Type B pancreatic cell (in vitro differentiated cells): ENCODE measurements at places on chromosomes 3 and 15.
A peak's percentile ranks its signal among the peaks of the same experiment; 100 is the strongest.

DNA sequence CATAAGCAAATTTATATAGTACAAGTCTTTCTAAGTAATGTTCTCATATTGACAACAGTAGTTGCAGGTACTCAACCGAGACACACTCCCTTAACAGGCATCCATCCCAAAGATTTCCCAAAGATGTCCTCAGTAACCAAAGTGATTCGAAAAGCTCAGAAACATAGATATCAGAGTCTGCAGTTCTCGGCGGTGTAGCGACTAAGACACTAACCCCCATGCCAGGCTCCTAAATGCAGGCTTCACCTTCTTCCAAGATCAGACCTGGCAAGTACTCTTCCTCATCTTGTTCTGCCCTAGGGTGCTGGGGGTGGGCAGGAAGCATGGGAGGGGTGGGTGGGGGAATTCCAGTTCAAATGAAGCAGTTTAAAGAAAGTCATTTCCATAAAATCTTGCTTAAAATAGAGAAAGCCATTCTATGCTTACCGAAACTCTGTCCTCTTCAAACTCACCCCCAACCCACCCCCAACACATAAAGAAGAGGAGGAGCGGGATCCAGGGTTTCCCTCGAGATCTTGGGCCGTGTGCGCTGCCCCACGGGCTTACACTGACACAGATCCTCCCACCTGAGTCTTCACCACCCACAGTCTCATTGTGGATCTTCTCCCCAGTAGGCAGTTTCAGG lies 59.0 kb upstream of the BCL6 start:
- no peak for DNase-seq

DNA sequence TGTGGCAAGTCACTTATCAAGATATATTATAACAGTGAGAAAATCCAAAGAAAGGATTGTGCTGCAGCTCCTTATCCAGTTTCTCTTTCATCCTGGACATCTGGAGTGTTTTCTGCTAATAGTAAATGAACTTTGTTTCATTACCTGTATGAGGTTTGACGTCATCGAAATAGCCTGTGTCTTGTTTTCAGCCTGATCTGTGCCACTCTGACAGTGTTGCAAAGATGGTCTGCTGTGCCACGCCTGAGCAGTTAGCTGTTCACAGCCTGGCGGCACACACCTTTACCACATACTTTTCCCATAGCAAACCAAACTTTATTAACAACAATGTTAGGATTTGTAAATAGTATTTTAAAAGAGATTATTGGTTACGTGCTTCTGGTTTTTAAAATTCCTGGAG lies 34.0 kb downstream of the YEATS2 start:
- no peak for DNase-seq

DNA sequence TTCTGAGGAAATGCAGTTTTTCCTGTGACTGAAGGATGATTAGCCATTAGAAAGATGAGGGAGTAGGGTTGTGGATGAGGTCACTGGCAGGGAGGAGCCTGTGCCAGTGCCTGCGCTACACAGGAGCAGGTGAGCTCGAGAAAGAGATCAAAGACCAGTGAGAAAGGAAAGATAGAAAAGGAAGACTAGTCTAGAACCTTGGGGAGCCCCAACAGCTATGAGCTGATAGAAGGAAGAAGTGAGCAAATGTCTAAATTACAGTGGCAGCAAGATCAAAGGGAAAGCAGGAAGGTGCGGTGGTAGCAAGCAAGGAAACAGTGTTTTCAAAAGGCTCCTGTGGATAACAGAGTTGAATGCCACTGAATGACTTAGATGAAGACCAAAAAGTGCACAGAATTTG lies 39.6 kb downstream of the LNP1 start:
- no peak for DNase-seq

GRCh38 chr3:170584585-170585007 lies 1.3 kb downstream of the SLC7A14 start:
- DNase-seq = peak; percentile 82

DNA sequence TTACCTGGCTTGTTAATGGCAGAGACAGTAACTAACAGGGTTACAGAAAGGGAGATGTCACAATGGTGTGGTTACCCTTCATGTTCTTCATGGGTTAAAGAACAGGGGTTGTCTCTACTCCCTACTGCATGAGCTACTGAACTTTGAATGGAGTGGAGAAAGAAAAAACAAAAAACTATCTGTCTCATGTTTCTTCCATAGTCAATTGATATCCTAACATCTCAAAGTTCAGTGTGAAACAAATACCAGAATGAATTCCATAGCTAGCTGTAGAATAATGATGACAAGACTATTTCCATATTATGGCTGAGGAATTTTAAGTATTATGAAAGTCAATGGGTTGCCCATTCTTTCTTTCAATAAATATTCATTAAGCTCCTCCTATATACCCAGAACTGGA lies 161.3 kb upstream of the LPP start:
- no peak for DNase-seq

DNA sequence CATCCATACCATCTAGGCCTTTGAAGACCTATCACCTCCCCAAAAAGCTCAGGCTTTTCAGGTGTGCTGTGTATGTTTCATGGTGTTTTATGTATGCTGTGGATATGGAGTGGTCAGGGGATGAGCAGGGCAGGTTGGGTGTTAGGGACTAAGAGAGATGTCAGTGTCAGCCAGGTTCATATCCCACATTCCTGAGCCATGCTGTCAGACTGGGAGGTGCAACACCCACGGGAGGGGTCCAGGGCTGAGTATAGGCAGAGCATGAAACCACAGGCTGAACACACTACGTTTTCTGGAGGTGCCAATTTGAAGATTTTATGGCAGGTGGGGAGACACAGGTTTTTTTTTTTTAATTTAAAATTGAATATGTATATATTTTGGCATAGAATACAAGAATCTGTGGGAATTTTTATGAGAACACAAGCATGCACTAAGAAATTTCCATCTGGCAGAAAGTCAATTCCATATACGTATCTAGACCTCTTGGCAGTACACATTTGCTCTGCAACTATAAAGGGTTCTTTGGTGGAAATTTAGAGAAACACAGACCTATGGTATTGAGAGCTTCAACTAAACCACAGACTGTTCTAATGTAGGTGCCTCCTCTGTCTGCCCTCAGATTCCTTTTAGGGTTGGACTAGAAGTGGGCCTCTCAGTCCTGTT lies 101.9 kb upstream of the RNU6-1 start:
- DNase-seq = no peak

- no peak for DNase-seq
Measured at GRCh38 chr3:153979418-153980251, 141.6 kb upstream of the ARHGEF26 start.

GRCh38 chr3:107236655-107237337 lies 140.4 kb upstream of the CCDC54 start:
- no peak for DNase-seq

DNA sequence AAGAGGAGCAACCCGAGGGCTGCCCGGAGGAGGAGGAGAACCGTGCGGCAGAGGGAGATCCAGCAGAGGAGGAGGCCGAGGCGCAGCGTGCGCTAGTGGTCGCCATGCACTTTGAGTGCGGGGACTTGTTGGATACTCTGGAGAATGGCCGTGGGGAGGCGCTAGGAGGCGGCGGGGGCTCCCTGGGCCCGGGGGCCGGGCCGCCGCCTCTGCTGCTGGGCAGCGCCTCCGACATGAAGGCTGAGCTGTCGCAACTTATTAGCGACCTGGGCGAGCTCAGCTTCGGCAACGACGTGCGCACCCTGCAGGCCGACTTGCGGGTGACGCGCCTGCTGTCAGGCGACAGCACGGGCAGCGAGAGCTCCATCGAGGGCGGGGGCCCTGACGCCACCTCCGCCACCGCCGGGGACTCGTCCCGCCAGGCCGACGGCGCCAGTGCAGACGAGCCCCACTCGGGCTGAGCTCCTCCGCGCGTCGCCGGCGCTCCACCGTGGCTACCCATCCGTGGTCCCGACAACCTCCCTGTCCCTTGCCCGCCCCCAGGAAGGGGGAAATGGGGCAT lies 2.0 kb downstream of the FAM43A start:
- peak; percentile 79 for DNase-seq

- no peak for DNase-seq
Measured at GRCh38 chr3:26312816-26313215, 309.8 kb upstream of the LRRC3B start.

DNA sequence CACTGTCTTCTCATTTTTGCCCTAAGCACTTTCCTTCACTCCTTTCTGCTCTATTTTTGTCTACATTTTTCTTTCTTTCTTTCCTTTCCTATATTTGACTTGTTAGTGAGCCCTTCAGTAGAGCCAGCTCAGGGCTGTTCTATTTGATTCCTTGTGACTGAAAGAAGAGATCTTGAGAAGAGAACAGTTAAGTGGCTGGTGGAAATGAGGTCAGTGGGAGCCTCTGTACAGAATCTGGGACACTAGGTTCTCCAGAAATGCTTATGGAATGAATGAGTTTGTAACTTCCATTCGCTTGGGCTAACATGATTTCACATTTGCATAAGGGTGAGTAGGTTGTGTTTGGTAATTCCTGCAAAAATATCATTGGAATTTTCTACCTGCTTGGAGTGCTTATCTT lies 45.6 kb downstream of the CACNA2D3 start:
- DNase-seq = no peak

DNA sequence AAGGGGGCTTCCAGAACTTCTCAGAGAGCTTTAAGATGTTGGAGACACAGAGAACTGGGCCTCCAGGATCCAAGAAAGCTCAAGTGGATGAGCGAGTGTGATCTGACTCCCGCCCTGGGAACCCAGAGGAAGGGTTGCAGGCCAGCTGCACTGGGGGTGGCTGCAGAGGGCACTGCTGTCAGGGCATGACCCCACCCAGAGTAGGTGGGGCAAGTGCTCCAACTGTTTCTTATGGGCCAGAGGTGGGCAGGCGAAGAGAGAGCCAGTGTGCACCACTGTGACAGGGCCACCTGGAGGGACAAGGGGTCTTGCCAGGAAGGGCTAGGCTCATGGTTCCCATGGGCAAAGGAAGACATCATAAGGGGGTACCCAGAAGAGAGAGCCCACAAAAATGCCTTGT lies 48.8 kb downstream of the EXOG start:
- DNase-seq = peak; percentile 40

DNA sequence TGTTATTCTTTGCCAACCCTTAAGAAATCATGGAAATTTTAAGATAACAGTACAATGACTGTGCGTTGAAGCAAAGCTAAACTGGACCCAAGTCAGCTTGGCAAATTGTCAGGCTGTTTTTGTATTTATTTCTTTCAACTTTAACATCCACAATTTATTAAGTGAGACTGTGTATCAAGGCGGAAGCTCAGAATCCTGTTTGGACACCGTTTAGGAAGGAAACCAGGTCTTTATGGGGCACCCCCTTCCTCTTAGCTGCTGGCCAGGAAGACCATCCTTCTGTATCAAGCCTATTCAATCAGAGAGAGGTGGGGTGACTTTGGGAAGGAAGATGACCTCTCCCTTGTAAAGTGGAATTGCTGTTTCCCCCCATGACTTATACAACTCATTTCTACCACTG lies 166.0 kb downstream of the MCTP2 start:
- no peak for DNase-seq

- no peak for DNase-seq
Measured at GRCh38 chr3:16372362-16373292, 107.6 kb downstream of the OXNAD1 start.

- DNase-seq = no peak
Measured at GRCh38 chr3:66380200-66380932, 120.5 kb downstream of the LRIG1 start.

DNA sequence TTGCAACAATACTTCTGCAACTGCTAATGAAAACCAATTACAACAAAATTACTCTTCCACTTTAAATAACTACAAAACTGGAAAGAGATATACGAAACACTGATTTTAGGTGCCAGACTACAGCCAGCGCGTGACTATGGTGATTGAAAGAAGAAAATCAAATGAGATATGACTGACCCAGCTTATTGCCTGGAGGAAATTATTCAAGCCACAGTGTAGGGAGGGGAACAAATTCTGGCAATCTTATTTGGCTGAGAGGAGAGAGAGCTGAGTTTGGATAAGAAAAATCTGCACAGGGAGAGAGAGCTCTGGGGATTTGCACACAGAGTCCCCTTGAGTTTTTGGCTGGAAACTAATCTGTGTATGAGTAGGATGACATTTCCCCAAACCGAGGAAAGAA lies 470.3 kb upstream of the FRG2C start:
- DNase-seq = no peak

DNA sequence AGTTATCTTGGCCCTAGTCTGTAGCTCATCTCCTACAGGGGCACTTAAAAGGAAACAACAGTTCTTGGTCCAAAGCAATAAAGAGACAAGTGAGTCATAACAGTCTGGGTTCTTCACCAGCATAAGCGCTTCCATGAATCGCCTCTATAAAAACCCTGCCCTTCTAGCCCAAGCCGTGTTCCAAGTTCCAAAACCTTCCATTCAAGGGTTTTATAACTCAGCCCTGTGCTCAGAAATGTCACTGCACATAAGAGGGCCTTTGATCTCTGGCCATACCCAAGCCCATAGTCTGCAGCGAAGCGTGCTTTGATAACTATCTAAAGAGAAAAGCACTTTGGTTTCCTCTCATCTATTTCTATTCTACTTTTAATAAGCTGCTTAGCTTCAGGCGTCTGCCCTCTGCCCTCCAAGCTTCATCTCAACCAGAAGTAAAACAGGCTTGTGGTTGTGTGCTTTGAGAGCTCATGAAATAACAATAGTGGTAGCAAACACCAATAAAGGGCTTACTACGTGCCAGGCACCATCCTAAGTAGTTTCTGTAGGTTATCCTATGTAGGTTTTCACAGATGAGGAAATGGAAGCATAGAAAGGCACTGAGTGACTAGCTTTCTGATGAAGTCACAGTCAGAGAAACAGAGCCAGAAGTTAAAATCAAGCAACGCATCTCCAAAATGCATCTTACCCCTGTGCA lies 64.0 kb upstream of the AKAP13 start:
- DNase-seq = no peak

GRCh38 chr3:69080233-69080920 lies at the start of gene UBA3:
TSS of gene UBA3 (minus strand) at chr3:69080365. CDS start at chr3:69080353, 12 bp downstream.
- peak; percentile 86 for DNase-seq
